ENCODE measurements at places on chromosomes 13 and 19.

DNA sequence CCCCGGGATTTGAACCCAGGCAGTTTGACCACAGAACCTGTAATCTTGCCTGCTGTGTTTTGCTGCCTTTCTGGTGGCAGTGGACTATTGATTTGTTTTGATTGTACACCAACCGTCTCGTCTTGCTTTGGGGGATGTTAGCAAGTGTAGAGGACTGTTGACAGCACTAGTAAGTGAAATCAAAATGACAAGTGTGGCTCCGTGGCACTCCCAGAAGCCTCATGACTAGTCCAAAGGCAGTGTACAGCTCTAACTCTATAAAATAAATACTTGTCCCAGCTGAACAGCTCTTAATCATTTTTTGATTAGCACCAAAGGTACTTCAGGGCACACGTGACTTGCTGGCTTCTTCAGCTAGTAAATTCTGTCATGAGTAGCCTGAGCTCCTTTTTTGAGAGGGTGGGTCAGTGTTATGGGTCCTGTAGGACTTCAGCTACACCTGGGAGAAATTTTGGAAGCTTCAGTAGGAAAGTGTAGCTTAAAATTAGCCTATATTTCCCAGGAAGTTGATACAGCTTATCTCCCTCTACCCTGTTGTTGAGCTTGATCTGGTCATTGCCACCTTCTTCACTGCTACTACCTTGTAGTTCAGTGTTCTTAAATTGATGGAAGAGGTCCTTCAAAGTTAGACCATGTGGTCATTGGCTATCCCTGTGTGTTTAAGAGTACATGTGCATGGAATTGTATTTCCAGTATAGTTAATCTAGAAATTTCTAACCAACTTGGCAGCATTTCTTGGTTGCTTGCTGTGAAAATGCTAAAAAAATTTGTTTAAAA is 15.1 kb downstream of the TM9SF2 start:
- DNase-seq = no peak

- DNase-seq = no peak
Observed at GRCh38 chr19:12611361-12611699, 610 bp downstream of the ZNF791 start.

GRCh38 chr19:10335352-10335985 is 2.1 kb upstream of the RAVER1 start:
- no peak for DNase-seq

GRCh38 chr19:12843999-12844732 is 5.9 kb downstream of the MAST1 start:
- DNase-seq = no peak

DNA sequence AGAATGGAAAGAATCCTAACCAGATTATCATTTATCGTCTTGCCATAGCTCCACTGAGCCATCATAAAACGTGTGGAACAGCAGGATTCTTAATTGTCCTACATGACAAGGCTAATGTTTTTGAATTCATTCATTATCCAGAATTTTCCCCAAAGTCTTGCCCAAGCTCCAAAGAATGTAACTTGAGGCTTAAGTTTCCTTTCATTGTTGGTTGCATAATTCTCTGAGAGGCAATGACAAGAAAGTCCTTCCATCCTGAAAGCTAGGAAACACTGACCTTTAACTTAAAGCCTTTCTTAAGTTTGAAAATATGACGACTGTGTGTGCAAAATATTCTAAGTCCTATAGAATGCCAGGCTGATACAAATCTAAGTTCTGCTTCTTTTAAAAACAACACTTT is 546.1 kb downstream of the SUCLA2 start:
- DNase-seq = no peak

- no peak for DNase-seq
Observed at GRCh38 chr19:50501568-50502475, 9.2 kb downstream of the JOSD2 start.

DNA sequence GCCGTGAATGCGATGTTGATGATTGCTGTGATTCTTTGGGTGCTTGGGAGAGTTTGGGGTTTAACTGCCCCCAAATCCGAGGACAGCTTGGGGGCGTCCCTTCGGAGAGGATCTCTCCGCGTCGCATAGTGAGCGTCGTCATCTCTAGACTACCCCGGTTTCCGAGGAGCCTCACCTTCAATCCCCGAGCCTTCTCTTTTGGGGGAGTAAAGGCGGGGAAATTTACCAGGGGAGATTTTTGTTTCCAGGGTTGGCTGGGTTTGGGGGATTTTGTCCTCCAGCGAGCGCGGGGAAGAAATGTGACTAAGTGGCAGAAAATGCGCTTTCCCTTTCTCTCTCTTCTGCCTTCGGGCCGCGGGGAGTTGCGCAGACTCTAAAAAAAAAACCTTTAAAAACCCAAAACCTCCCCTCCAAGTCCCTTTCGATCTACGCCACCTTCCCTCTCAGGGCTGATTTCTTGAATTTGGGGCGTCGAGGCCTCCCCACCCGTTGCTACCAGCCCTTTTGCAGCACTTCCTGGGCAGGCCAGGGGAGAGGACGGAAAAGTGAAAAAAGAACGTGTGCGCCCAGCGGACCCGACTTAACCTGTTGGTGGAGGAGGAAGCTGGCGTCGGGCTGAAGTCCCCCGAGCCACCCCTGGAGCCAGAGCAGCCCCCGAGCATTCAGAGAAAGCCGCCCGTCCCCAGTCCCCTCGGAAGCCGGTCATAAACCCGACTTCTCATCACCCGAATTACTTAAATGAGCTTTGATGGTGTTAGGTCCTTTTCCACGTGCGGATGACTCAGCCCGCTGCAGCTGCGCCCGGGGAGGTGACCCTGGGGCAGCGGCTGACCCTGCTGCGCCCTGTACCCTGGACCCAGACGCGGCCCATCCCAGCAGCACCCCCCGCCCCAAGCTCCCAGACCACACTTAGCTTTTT is 17.7 kb downstream of the NFIX start:
- DNase-seq = no peak

DNA sequence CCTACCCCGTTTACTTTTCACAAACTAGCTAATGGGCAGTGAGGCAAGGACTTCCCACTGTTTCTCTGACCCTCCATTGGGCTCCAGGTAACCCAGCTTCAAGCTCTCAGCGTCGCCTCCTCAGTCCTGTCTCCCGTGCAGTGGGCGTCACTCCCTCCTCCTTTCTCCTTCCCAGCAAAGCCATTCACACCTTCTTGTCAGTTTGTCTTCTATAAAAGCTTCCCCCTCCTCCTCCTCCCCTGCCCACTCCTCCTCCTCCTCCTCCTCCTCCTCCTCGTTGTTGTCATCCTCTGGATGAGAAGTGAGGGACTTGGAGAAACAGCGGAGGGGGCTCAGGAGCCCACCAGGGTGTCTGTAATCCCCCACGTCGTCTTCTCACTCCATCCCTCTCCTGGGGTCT is 1.7 kb upstream of the GALP start:
- no peak for DNase-seq

DNA sequence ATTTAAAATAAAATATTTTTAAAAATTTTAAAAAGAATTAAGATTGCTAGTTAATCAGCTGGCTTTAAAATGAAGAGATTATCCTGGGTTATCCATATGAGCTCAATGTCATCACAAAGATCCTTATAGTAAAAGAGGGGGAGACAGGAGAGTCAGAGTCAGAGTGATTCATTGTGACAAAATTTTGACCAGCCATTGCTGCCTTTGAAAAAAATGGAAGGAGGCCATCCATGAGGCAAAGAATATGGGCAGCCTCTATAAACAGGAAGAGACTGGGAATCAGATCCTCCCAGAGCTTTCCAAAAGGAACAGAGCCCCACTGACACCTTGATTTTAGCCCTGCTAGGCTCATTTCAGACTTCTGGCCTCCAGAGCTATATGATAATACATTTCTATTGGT is 9.3 kb upstream of the RUBCNL start:
- DNase-seq = no peak

DNA sequence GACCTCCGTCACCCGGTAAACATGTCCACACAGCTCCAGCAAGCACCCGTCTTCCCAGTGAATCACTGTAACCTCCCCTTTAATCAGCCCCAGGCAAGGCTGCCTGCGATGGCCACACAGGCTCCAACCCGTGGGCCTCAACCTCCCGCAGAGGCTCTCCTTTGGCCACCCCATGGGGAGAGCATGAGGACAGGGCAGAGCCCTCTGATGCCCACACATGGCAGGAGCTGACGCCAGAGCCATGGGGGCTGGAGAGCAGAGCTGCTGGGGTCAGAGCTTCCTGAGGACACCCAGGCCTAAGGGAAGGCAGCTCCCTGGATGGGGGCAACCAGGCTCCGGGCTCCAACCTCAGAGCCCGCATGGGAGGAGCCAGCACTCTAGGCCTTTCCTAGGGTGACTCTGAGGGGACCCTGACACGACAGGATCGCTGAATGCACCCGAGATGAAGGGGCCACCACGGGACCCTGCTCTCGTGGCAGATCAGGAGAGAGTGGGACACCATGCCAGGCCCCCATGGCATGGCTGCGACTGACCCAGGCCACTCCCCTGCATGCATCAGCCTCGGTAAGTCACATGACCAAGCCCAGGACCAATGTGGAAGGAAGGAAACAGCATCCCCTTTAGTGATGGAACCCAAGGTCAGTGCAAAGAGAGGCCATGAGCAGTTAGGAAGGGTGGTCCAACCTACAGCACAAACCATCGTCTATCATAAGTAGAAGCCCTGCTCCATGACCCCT is 9.0 kb upstream of the CEACAM5 start:
- no peak for DNase-seq

- no peak for DNase-seq
Observed at GRCh38 chr13:43390619-43391018, 367.2 kb downstream of the DNAJC15 start.

DNA sequence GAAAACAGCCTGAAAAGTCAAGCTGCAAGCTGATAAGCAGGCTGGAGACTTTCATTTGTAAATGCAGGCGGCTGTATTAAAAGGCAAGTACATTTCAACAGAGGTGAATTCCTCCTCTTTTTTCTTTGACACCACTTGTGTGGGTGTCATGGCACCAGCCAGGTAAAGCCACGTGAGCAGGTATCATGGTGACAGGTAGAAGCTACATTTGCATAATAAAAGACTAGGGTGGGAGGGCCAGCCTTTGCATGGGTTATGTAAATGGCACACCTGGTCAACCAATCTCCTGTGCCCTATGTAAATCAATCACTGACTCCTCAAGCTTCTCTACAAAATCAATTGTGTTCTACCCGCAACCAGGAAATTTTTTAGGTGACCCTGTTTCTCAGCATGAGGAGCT is 68.2 kb downstream of the ZNF100 start:
- no peak for DNase-seq

DNA sequence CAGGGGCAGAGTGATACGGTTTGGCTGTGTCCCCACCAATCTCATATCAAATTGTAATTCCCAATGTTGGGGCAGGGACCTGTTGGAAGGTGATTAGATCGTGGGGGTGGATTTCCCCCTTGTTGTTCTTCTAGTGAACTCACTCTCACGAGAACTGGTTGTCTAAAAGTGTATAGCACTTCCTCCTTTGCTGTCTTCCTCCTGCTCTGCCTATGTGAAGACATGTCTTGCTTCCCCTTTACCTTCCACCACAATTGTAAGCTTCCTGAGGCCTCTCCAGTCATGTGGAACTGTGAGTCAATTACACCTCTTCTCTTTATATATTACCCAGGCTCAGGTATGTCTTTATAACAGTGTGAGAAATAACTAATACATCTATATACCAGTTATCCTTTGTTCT is 706.4 kb upstream of the KLHL1 start:
- DNase-seq = no peak

DNA sequence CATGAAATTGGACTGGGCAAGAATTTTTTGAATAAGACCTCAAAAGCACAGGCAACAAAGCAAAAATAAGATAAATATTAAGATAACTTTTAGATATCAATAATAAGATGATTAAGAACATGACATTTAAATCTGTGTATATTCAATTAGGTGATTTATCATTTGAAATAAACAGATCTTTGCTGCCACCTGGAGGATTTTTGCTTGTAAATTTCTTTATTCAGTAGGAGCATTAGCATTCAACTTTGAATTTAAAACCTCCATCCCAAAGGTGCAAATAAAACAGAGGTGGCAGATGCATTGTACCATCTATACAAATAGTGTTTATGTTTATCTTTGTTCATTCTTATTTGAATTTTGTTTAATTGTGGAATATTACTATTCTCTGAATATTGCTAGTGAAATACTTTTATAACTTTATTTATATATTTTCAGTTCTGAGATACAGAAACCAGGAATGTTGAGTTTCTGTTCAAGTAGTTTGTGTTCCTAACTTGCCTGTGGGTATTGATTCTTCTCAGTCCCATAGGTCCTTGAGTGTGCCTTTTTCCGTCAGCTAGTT is 20.9 kb downstream of the COG6 start:
- DNase-seq = no peak

DNA sequence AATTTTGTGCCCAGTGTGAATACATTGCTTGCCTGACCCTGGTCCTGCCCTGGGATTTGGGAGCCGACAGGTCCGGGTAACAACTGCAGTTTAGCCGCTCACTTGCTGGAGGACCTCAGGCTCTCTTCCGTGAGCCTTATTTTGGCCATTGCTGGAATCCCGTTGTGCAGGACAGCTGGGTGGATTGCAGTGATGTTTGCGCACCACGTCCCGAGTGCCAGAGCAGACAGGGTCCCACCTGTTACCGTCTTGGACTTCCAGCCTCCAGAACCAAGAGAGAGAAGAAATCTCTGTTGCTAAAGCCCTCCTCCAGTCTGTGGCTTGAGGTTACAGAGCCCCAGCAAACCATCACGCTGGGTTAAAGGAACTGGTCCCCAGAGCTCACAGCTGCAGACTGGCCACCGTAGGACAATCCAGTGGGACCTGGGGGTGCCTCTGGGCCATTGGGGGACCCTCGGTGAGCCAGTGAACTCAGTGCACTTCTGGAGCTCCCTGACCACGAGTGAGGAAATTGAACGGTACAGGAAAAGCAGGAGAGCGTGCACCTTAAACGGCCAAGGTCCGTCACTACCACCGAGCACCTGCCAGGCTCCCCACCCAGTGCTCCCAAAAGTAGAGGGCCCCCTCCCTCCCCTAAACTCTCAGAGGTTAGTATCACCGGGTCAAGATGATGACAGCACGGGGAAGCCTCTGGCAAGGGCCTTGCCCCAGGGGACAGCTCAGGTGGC is 92.9 kb downstream of the GNG7 start:
- no peak for DNase-seq

All from activated gamma-delta T cell (primary cell).